ENCODE measurements at places on chromosomes 2 and 18. TPM values are rescaled to one million over a fixed set of nuclear protein-coding genes. Genes with fewer than 3 reads are reported as not detected.

Gene AGAP1
- polyA plus RNA-seq = 21.2 TPM

Gene C2orf81
- polyA plus RNA-seq = 5.5 TPM

Gene DPP10
- polyA plus RNA-seq = 17.1 TPM

Gene CACNB4
- polyA plus RNA-seq = 15.5 TPM

Gene MARCO
- polyA plus RNA-seq = not detected

Gene REG1B
- not detected for polyA plus RNA-seq

Gene RBFA
- 45.0 TPM for polyA plus RNA-seq

Gene CAVIN2
- 30.0 TPM for polyA plus RNA-seq

Gene PRSS56
- not detected for polyA plus RNA-seq

Gene C2orf78
- polyA plus RNA-seq = not detected

Gene CHST10
- polyA plus RNA-seq = 22.0 TPM

Gene CLEC4F
- polyA plus RNA-seq = 0.12 TPM

Gene NPAS2
- polyA plus RNA-seq = 16.8 TPM

Gene SPHKAP
- polyA plus RNA-seq = 4.2 TPM

Gene SMAD2
- polyA plus RNA-seq = 95.0 TPM

Gene NHEJ1
- polyA plus RNA-seq = 22.2 TPM

Gene MIB1
- 78.9 TPM for polyA plus RNA-seq

Gene NYAP2
- polyA plus RNA-seq = 0.17 TPM

Gene NIF3L1
- 53.4 TPM for polyA plus RNA-seq

Gene SLC8A1
- polyA plus RNA-seq = 73.0 TPM

Gene XIRP2
- polyA plus RNA-seq = not detected

Gene CBLN2
- 16.4 TPM for polyA plus RNA-seq

Gene LIPG
- polyA plus RNA-seq = 63.6 TPM

Gene STARD6
- not detected for polyA plus RNA-seq

Gene RASGRP3
- 19.6 TPM for polyA plus RNA-seq

Gene TEKT4
- polyA plus RNA-seq = 0.20 TPM

Gene CCDC85A
- polyA plus RNA-seq = 1.2 TPM

Gene VAMP8
- 89.3 TPM for polyA plus RNA-seq

Gene LIMS4
- 2.1 TPM for polyA plus RNA-seq

Gene FNDC4
- 6.8 TPM for polyA plus RNA-seq

Gene CCDC102B
- polyA plus RNA-seq = 8.8 TPM

All from left kidney (tissue), 8 donors.